SIG-M5 (cell line): ENCODE measurements at places on chromosomes 16 and 17.

DNA sequence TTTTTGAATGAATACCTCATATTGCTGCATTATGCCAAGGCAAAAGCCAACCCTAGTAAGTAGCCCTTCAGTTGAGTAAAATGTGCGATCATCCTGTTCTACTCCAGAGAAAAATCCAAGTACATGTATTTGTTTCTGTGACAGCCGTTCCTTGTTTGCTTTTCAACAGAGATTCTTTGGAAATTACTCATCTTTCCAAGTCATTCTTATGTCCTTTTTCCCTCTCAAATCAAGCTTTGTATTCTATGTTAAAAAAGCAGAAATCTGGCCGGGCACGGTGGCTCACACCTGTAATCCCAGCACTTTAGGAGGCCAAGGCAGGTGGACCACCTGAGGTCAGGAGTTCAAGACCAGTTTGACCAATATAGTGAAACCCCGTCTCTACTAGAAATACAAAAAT is 112.9 kb upstream of the HAS3 start:
- no peak for DNase-seq

- no peak for DNase-seq
Measured at GRCh38 chr16:66402166-66402565, 24.9 kb upstream of the BEAN1 start.

GRCh38 chr17:78708510-78708973 is 73.5 kb downstream of the CYTH1 start:
- no peak for DNase-seq

DNA sequence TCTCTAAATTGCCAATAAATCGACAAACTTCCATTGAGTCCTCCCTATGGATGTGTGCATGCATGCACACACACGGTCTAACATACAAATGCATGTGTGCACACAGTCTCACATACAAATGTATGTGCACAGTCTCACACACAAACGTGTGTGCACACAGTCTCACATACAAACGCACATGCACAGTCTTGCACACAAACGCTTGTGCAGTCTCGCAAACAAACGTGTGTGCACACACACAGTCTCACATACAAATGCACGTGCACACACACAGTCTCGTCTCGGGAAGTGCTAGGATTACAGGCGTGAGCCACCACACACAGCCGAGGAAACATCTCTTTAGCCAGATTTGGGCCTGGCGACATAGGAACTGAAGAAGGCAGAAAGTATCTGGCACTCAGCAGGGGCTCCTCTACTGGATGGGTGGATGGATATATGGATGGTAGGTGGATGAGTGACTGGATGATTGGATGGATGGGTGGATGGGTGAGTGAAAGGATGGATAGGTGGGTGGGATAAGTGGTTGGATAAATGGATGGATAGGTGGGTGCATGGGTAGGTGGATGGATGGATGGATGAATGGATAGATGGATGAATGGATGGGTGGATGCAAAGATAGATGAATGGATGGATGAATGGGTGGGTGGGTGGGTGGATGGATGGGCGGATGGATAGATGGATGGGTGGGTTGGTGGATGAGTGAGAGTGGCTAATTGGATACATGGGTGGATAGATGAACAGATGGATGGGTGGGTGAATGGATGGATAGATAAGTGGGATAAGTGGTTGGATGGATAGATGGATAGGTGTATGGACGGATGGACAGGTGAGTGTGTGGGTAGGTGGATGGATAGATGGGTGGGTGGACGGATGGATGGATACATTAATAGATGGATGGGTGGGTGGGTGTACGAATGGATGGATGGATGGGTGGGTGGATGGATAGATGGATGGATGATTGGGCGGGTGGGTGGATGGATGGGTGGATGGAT is 48.9 kb upstream of the FASN start:
- no peak for DNase-seq

GRCh38 chr17:68343976-68344375 is 52.7 kb downstream of the ARSG start:
- no peak for DNase-seq

DNA sequence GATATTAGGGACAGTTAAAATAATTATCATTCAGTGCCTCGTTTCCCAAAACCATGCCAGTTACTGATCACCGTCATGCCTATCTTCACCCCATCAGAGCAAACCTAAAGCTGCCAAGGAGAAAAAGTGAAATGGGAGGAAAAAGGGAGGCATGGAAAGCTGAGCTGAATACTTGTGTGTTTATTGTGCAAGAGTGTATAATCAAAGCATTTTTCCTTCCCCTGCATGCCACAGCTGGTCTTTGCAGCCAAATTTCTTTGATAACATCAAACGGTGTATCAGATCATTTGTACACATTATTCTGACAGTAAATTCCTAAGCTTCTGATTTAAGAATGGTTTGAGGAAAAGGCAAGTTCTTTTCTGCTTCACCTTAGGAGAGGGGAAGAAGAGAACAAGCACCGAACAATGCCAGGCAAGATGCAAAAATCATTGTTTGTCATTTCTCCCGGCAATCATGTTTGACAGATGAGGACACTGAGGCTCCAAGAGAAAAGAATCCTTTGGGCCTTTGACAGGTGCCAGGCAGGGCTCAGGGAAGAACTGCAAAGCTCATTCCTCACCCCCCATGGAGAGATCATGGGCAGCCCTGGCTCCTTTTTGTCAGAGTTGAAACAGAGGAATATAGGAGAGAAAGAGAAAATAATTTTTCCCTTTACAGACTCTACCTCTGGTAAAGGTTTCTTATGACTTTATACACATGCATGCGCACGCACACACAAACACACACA is 51.4 kb upstream of the ARHGAP44 start:
- no peak for DNase-seq

DNA sequence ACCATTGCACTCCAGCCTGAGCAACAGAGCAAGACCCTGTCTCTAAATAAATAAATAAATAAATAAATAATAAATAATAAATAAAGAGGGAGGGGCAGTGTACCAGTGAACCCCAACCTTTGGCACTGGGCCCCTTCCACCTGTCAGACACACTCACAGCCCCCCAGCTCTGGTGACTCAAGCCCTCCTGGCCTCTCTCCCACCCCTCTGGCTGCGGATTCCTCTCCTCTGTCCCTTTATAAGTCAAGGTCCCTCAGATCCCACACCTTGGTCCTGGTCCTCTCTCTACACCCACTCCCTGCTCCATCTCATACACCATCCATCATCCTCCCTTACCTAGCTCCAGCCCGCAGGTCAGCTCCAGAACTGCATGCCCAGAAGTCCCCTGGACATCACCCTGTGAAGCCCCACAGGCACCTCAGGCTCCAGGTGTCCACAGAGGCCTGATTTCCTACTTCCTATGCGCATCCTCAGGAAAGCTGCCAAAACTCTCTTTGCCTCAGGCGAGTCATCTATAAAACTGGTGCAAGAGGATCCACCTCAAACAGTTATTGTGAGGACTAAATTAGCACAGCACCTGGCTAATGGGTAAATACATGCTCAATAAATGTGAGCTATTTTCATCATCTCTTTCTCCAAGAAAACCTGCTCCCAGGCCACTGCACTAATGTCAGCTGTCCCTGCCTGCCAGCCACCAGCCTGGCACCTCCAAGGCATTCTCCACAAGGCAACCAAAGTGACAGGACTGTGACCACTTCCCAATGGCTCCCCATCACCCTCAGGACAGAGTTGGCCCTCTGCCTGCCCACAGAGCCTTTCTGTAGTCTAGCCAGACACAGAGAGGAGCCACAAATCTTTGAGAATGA is 46.8 kb downstream of the BEAN1 start:
- no peak for DNase-seq
